Osteocyte (in vitro differentiated cells): ENCODE measurements at places on chromosomes 12 and 14. TPM values are rescaled to one million over a fixed set of nuclear protein-coding genes. Genes with fewer than 3 reads are reported as not detected.
A peak's percentile ranks its signal among the peaks of the same experiment; 100 is the strongest.

The UBR7 gene
- total RNA-seq = 22.2 and 24.7 TPM in 2 replicates

The DCAF4 gene
- 14.3 and 17.5 TPM in 2 replicates for total RNA-seq

The TTC8 gene
- total RNA-seq = 23.6 and 26.8 TPM in 2 replicates

DNA sequence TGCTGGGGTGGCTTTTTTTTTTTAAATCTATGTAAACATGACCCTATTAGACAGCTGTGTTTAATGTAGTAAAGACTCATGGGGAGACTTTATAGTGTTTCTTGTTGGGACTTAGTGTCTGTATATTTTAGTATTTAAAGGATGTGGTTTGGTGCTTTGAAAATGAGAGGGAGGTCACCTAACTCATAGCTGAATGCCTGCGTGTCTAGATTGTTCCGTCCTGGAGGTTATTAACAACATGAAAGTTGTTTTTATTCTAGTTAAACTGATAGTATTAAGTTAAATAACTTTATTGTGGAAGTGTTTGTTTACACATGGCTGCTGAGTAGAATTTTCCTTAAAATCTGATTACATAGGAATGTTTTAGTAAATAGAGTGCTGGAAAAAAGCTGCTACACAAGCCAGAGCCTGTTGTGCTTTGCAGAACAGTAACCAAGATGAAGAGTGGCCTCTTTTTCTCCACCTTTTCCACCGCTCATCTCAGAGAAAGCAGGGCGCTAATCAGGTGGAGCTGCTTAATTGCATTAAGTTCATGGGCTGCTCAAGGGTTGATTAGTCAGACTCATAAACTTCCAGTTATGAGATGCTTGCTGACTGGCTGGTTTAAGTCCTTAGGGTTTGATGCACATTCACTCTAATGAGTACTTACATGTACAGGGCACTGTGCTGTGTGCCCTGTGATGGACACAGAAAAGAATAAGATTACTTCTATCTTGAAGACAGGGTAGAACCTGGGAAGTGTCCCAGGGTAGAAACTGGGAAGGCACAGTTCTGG, 62.7 kb downstream of the FBXO34 start:
- H3K4me3 ChIP-seq = no peak overlapping the region
- no peak for DNase-seq
- H3K4me1 ChIP-seq = peaks cover 47% of the 10 kb centered on the region
- H3K36me3 ChIP-seq = no peaks in the 10 kb centered on the region
- peak overlapping the region; percentile 36 for H3K27ac ChIP-seq

The TROAP gene
- 8.0 and 9.6 TPM in 2 replicates for total RNA-seq

- H3K4me3 ChIP-seq = no peak overlapping the region
- H3K27ac ChIP-seq = no peak overlapping the region
- no peaks in the 10 kb centered on the region for H3K4me1 ChIP-seq
- no peaks in the 10 kb centered on the region for H3K36me3 ChIP-seq
- H3K27me3 ChIP-seq = no peaks in the 10 kb centered on the region
Measured at GRCh38 chr12:60059180-60059579, 463.4 kb downstream of the SLC16A7 start.

DNA sequence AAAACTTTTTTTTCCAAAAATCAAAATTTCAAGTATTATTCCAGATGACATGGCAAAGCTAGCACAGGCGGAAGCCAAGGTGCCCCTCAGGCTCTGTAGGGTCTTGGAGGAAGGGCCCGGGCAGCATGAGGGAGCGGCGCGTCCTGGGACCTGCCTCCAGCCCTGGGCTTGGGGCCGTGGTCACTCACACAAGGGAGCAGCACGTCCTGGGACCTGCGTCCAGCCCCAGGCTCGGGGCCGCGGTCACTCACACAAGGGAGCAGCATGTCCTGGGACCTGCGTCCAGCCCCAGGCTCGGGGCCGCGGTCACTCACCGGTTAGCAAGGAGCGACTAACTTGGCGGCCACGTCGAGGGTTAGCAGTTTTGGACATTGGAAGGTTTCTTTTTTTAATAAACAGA, 11.9 kb upstream of the GOLGA3 start:
- no peaks in the 10 kb centered on the region for H3K27me3 ChIP-seq
- H3K4me3 ChIP-seq = no peak overlapping the region
- no peaks in the 10 kb centered on the region for H3K4me1 ChIP-seq
- H3K36me3 ChIP-seq = peaks cover 40% of the 10 kb centered on the region
- no peak overlapping the region for H3K27ac ChIP-seq

The WNT5B gene
- total RNA-seq = 88.7 and 99.5 TPM in 2 replicates
